CD4-positive, alpha-beta T cell treated with Interleukin-21 for 1 hour (primary cell): ENCODE measurements at places on chromosomes 12 and 14.
A peak's percentile ranks its signal among the peaks of the same experiment; 100 is the strongest.

DNA sequence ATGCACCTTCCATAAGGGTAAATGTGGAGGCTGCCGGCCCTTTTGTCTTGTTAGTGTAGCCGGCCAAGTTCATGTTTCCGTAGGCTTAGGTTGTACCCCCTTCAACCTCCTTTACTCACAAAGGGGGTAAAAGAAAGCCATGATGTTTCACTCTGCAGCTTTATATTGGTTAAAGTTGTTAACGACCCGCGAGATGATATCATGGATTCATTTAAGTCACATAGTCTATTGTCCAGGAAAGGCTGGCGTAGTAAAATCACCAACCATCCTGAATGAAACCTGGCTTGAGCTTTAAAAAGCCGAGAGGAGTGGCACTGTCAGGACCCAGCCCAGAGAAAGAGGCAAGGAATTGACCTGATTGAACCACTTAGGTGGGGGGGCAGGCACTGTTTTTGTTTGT is 1.3 kb downstream of the UNG start:
- DNase-seq, result no peak

DNA sequence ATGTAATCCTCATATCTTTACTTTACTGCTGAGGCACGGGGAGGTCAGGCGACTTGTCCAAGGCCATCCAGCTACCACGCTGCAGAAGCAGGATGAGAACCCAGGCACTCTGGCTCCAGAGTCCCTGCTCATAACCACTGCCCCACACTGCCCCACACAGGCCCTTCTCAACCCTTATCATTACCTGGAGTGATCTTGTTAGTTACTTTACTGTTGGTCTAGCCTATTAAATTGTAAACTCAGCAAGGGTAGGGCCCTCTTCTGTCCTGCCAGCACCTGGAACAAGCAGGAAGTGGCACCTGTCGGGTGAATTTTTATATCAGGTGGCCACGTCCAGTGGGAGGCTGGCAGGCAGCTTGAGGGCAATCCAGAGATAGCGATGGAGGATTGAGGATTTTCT is 12.2 kb downstream of the FAIM2 start:
- no peak for DNase-seq

DNA sequence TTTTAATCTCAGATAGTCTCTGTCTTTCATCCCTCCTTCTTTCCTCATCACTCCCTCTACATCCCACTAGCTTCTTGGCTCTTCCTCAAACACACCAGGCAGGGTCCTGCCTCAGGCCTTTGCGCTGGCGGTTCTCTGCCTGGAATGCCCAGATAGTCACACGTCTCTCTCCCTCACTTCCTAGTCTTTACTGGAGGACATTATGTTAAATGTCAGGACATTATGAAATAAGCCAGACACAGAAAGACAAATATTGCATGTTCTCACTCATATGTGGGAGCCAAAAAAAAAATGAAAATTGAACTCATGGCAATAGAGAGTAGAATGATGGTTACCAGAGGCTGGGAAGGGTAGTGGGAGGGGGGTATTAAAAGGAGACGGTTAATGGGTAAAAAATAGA is 442.0 kb downstream of the MED13L start:
- DNase-seq, result no peak

DNA sequence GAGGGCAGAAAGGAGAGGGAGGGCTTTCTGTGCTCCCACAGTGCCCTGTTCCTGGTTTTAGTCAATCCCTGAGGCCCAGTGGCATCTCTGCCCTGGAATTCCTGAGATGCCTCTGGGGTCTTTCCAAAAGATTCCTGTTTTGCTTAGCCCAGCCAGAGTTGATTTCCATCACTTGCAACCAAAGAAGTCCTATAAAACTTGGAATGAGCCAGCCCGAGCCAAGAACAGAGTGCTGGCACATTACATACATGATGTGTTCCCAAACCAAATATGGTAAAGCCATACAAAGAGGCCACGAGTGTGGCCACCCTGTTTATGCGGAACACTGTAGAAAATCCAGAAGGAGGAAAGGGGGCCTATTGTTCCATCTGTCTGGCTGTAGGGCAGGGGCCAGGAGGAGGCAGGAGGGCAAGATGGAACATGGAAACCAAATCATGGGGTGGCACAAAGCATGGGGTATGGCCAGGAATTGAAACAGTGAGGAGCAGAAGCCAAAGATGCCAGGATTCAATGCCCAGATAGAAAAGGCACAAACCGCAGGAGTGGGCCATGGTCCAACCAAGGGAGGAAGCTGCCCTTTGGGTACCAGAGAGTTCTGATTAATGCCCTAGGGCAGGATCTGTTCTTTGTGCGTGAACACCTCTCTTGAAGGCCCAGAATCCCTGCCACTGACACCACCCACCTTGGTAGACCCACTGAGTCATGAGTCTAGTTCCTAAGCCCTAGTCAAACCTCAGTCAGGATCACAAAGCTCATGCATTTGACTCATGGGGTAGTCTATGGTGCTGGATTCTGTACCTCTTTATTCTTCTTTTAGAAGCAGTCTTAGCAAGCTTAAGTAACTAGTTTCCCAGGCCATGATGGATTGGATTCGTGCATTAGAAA is 75.2 kb downstream of the LRRC74A start:
- no peak for DNase-seq

GRCh38 chr14:98966016-98966415 is 306.0 kb downstream of the BCL11B start:
- no peak for DNase-seq

- no peak for DNase-seq
These were observed 136.1 kb downstream of the FGD4 start for GRCh38 chr12:32535288-32535999.

- DNase-seq, result no peak
These were observed 564.6 kb downstream of the C12orf50 start for GRCh38 chr12:87464565-87464964.

DNA sequence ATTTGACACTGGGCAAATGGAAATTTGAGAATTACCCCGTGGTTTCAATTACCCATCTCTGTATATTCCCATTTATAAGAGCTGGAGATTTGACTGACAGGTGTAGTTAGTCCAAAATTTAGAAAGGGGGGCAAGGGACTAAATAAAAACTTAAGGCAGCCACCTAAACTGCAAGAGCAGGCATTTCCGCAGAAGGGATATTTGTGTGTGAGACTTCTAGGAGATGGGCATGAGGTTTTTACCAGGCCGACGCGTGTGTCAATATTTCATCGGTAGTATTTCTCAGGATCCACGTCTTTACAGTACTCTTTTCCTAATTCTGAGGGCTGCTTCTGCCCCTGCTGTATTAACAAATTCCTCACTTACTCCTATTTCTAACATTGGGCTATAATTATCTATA is 1.4 kb downstream of the FAR2 start:
- DNase-seq, result no peak

GRCh38 chr12:57171668-57172067 is 24.2 kb upstream of the LRP1-AS start:
- DNase-seq, result no peak

DNA sequence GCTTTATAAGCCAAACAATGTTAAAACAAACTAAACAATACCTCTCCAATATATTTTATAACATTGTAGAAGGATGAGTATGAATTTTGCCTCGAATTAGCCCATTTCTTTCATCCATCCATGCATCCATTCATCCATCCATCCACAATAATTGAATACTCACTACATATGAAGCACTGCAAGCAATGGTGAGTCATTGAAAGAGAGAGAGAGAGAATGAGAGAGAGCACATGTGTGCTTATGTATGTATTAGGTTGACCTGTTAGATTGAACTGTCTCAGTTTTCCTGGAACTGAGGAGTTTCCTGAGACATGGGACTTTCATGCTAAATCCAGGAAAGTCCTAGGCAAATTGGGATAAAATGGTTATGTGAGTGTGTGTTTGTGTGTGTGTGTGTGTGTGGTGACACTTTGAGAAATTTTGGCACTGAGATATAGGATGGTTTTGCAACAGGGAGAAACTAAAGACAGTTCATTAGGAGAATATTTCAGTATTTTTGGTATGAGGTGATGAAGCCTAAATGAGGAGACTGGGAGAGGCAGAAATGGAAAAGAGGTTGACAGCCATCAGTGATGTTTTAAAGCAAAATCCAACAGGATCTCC is 98.4 kb downstream of the C12orf75 start:
- no peak for DNase-seq

DNA sequence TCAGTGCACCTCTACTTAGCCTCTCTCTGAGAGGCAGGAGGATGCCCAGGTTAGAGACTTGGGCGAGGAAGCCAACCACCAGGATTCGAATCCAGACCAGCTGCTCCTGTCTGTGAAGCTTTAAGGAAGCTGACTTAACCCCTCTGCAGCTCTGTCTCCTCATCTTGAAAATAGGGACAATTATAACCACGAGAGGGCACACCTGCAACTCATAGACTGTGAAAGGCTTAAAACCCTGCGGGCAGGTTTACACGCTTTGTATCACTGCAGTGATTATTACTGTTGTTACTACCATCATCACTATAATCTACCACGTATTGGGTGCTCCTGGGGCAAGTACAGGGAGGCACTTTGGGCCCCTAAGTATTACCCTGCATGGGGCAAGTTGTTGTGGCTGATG is 379.8 kb downstream of the VRK1 start:
- peak; percentile 64 for DNase-seq

DNA sequence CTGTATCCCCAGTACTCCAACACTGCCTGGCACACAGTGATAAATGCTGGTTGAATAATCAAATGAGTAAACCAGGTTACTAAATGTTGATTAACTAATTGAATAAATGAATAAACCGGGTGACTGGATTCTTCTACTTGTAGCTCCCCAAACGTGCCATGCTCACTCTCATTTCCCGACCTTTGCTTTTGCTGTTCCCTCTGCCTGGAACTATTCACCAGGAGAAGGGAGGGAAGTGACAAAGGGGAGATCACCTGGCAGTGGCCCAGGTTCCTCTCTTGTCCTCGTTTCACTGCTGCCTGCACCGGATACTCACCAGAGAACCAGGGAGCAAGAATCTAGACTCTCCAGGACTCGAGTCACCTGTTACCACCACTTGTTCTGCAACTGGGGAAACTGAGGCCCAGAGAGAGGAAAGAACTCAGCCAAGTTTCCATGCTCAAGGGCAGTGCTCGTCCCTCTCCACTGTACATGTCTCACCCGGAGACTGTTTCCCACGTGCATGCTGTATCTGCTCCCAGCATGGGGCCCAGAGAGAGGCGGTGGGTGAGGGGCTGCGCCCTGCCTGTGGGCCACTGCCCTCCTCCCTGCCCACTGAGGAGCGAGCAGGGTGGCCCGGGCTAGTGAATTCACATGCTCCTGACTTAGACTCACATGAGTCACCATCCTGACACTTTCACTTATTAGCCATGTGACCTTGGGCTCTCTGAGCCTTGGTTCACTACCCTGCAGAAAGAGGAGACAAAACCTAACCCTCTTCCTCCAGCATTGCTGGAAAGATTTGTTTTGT is 17.7 kb upstream of the POP5 start:
- no peak for DNase-seq

DNA sequence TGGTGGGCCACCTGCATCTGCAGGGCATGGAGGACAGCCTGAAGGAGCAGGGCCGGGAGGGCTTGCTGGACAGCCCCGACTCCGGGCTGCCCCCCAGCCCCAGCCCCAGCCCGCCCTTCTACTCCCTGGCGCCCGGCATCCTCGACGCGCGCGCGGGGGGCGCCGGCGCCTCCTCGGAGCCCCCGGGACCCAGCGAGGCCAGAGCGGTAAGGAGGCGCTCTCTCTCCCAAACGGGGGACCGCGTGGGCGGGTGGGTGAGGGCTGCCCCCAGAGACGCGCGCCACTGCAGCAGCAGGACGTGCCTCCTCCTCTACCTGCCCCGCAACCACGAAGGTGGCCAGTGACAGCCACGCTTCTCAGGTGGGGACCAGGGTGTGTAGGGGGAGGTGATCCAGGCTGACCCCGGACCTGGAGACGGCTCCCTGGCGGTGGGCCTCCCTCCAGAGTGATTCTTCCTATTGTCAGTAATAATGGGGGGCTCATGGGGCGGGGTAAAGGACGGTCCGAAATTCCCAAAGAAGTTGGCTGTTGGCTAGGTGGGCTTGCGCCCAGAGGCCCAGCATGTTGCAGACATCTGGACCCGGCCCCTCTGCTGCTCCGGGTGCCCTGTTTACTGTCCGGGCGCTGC is 652 bp downstream of the RFLNA start:
- no peak for DNase-seq

GRCh38 chr12:92978607-92979006 is 49.5 kb upstream of the EEA1 start:
- DNase-seq, result no peak

GRCh38 chr14:60349663-60350365 is 100.8 kb downstream of the PPM1A start:
- peak; percentile 31 for DNase-seq

DNA sequence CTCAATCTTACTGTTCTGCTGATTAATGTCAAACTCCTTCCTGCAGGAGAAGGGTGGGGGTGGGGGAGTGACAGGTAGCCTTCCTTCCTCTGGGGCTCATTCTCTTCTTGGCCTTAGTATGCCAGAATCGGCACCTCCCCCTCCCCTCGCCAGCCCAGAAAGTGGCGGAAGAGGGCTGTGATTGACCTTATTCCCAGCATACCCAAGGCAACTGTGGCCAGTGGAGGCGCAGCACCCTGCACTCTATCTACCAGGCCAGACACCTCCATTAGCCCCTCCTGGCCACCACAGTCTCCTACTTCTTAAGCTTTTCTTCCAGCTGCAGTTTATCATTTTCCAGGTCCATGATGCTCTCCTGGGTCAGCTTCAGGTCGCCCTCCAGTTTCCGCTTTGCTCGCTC is 15.5 kb downstream of the MYH6 start:
- no peak for DNase-seq

- no peak for DNase-seq
These were observed 905 bp upstream of the CIPC start for GRCh38 chr14:77097006-77097699.

- no peak for DNase-seq
These were observed at the start of gene LRFN5 for GRCh38 chr14:41606532-41607303. TSS of gene LRFN5 (plus strand) at chr14:41606876.

DNA sequence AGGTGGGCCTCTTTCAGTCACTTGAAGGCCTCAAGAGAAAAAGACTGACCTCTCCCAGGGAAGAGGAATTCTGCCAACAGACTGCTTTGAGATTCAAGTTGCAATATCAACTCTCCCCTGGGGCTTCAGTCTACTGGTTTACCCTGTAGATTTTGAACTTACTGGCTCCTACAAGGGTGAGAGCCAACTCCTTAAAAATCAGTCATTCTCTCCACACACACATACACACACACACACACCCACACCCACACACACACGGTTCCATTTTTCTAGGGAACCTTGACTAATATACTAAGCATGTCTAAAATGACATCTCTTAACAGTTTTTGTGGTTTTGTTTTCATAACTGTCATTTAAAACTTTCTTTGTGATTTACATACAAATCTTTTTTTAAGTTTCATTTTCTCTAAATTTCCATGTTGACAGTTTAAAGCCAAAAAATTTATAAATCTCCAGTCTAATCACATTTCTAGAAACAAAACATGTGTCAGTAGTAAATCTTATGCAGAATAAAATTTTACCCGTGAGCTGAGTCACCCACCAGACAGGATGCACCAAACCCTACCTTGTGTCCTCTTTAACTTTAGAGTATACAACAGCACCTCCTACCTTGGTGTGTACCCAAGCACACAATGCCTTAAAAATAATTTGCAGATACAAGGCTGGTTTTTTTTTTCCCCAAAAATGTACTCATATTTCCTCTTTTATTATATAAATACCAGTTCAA is 394.6 kb downstream of the AEBP2 start:
- peak; percentile 3 for DNase-seq

- DNase-seq, result no peak
These were observed 178.6 kb downstream of the KSR2 start for GRCh38 chr12:117790198-117790597.
